EH (cell line): ENCODE measurements at places on chromosomes 6 and 20.

- no peak for DNase-seq
These were observed 133.6 kb downstream of the SH3BGRL2 start for GRCh38 chr6:79764747-79765146.

GRCh38 chr20:42594659-42595058 is 595.0 kb downstream of the PTPRT start:
- no peak for DNase-seq

GRCh38 chr20:52448513-52449232 is 257.1 kb upstream of the ZFP64 start:
- DNase-seq, result no peak

- peak; percentile 16 for DNase-seq
These were observed 216.9 kb downstream of the GMDS start for GRCh38 chr6:2028457-2029038.

GRCh38 chr6:169890049-169890448 is 138.6 kb downstream of the ERMARD start:
- no peak for DNase-seq

DNA sequence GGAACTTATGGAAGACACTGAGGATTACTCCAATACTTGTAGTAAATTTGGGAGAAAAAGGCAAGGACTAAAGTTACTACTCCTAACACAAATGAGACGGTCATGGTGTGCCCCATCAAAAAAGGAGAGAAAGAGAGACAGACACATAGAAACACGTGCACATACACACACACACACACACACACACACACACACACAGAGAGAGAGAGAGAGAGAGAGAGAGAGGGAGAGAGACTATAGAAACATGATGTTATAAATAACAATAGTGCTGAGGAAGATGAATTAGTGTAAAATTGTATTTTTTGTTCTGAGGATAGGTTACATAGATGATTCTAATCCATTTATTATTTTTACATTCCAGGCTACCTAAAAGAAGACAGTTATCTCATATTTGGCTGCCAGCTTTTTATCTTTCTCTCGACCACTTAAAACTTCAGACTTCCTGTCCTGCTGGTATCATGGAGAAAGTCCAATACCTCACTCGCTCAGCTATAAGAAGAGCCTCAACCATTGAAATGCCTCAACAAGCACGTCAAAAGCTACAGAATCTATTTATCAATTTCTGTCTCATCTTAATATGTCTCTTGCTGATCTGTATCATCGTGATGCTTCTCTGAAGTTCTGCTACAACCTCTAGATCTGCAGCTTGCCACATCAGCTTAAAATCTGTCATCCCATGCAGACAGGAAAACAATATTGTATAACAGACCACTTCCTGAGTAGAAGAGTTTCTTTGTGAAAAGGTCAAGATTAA is 10.5 kb downstream of the PLN start:
- DNase-seq, result peak; percentile 35

GRCh38 chr6:86782328-86782727 is 155.0 kb upstream of the HTR1E start:
- no peak for DNase-seq

DNA sequence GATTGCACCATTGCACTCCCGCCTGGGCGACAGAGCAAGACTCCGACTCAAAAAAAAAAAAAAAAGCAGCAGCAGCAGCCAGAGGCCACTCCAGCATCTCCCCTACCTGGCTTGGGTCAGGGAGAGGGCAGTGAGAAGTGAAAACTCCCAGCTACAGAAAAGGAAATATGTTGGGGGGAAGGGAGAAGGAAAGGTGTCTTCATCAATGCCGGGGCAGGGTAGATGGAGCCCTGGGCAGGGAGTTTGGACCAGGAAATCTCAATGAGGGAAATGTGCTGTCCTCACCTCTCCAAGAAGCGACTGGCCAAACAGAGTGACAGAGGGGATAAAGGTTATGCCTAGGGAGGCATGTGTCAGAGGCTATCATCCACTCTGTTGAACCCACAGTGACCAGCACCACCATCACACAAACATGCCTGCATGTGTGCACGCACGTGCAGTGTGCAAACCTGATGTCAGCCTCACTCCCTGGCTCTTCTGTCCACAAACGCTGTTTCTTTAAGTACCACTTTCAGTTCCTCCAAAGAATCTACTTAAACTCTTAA is 887 bp upstream of the AIF1 start:
- DNase-seq, result no peak

DNA sequence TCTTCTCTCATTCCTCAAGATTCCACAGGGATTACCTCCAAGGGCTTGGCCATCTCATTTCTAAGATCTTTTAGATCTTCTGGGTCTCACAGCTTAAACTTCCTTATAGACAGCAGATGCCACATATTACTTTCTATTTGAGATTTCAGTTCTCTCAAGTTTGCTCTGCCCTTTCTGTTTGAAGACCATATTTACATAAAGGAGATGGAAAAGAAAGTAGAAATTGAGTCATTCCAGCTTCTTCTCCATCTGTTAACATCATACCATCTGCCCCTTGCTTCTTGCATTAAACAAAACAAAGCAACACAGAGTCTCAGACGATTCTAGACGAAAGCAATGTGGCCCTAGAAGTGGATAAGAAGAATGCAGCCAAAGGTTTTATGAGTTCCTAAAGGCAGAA is 203.4 kb downstream of the TTLL2 start:
- DNase-seq, result no peak

- no peak for DNase-seq
These were observed 7.4 kb downstream of the FRMD1 start for GRCh38 chr6:168071620-168072019.

- DNase-seq, result no peak
These were observed 53.8 kb upstream of the CD83 start for GRCh38 chr6:14063756-14064155.

DNA sequence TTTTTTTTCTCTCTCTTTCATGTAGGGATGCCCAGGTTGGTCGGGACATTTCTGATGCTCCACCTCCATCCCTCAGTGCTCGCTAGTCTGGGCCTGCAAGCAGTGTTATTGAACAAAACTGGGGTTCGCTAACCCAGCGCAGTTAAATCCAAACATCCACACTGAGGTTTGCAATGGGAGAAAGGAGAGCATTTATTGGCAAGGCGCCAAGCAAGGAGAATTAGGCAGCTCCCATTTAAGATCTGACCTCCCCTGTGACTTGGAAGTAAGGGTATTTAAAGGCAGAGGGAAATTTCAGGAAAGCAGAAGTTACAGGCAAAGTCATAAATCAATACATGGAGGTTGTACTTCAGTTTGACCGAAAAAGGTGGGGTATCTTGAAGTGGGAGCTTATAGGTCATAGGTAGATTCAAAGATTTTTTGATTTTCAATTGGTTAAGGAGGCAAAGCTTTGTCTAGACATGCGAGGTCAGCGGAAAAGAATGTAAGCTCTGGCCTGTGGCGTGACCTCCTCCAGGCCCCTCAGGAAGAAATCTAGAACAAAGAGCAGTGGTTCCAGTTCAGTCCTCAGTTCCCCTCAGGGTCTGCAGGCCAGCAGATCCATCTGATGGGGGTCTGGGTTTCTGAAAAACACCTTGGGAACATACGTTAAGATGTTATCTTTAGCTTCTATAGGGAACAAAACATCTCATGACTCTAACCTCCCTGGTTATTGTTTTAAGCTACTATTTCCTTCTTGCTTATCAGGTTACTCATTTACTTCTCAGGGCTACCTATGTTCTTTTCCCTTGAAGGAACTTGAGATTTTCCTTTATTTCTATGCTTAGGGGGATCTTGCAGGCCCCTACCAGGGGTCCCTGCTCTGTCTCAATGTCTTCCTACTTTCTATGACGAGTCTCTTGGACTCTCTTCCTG is 66.0 kb upstream of the KIF16B start:
- DNase-seq, result no peak

DNA sequence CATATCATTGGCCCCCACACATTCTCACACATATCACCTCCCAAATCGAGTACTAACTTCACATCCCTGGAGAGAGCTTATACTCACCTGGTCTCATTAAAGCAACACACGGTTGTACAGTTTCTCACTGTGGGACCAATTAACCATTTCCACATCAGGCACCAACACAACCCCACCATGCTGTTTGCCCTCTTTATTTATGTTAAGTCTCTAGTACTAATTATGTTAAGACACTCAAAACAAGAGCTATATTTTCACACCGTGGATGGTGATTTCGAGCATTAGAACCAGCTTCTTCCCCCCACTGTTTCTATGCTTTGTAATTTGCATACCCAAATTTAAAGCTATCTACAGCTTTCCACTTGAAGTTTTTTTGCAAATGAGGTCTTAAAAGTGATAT is 6.3 kb downstream of the SCML4 start:
- DNase-seq, result no peak

DNA sequence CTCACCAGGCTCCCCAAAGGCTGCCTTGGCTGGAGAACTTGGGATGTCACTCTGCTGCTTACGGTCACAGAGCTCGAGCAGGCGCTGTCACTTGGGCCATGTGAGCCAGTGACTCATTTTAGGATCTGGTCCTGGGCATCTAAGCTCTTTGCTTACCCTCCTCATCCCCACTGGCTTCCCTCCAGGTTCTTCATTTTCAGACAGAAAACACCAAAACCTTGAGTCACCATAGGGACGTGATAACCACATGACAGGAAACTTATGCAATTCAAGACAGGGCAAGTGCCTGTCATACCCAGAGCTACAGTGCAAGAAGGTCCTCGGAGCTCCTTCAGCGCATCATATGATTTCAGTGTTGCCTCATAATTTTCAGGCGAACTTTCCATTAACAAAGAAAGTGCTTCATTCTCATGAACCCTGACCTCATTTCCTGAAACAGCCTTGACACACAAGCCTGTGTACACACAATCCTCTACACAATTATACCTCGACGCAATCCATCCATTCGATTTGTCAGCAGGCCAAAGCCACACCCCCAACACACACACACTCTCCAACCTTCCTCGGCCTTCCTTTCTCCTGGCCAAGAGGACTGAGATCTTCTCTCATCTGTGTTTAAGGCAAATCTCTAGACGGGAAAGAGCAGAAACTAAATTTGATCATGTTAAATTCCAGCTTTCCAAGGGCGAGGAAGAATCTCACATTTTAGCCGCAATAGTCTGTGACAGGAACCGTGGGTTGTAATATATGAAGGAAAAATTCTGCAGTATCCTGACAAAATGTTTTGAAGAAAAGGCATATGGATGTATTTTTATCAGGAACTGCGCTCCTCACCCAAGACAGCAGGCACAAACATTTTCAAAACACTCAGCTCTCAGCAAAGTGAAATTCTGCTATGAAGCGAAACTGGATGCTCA is 25.3 kb downstream of the TBC1D7 start:
- DNase-seq, result peak; percentile 100

- DNase-seq, result no peak
These were observed 59.6 kb upstream of the SPDEF start for GRCh38 chr6:34615574-34616226.

DNA sequence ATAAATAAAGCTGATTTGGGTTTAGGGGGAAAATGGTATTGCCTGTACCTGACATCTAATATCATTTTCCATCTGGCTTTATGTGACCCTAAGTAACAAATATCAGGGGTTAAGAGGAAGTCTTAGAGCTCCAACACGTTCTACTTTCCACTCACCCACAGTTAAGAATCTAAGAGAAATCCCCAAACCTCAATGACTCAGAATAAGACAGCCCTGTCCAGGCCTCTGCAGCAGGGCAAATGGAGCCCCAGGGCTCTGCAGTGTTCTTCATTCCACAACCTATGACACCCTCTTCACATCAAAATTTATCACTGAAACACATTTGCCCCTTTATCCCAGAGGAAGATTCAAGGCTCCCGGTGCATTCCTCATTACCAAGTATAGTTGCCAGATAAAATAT is 20.3 kb upstream of the TENT5A start:
- peak; percentile 96 for DNase-seq

- no peak for DNase-seq
These were observed 220.0 kb upstream of the THBS2 start for GRCh38 chr6:169473663-169474062.

DNA sequence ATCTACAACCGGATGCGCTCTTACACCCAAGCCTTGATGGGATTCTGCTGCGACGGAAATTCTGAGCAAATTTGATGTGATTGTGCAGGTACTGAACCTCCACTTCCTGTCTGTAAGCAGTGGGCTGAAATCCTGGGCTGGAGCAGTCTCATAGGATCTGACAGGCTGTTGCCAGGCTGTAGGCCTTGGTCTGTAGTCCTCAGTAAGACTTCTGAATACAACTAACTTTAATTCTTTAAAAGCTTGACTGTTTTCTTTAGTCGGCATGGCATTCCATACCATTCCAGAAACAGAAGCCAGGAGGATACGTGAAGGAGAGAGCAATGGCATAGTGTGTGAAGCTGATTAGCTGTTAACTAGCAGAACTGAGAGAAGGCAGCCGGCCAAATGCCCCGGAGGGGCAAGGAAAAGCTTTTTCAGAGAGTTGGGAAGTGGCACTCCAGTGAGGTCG is 68.3 kb downstream of the ADTRP start:
- DNase-seq, result peak; percentile 60
